Left hindlimb (tissue), 1 donor: ENCODE measurements at places on chromosomes 7 and 10.

GRCh38 chr7:136492366-136492765, 376.1 kb upstream of the CHRM2 start:
- DNase-seq = no peak

GRCh38 chr7:45591101-45591906, 17.1 kb downstream of the ADCY1 start:
- no peak for DNase-seq

DNA sequence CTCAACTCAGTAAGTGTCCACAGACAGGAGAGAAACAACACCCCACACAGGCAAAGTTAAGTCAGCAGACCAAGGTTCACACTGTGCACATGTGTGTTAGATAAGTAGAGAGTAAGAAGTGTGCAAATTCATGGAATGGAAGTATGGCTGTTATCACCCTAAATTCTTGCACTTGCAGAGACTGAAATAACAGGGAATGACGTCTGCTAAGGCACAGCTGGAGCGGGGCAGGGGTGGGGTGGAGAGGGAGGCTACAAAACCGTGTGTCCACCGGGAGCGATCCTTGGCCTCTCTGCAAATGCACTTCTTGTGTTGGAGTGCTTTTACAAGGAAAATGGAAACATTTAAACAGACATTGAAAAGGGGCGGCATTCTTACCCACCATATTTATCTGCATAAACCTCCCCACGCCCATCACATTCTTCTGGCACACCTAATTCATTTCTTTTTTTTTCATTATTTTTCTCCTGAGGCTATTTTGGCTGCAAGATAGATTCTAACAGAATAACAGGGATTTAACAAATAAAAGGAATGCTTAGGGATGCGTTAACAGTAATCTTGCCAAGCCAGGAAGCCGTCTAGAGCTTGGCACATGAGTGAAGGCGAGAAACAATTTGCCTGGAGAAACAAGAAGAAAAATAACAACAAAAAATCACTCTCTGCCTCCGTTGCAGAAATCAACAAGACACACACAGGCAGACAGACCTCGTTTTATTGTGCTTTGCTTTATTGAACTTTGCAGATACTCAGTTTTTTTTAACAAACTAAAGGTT, 30.1 kb downstream of the TNS3 start:
- peak; percentile 84 for DNase-seq

GRCh38 chr10:6181249-6181648, 21.5 kb upstream of the PFKFB3 start:
- no peak for DNase-seq

GRCh38 chr10:72611783-72612182, 14.1 kb downstream of the MICU1 start:
- DNase-seq = no peak

DNA sequence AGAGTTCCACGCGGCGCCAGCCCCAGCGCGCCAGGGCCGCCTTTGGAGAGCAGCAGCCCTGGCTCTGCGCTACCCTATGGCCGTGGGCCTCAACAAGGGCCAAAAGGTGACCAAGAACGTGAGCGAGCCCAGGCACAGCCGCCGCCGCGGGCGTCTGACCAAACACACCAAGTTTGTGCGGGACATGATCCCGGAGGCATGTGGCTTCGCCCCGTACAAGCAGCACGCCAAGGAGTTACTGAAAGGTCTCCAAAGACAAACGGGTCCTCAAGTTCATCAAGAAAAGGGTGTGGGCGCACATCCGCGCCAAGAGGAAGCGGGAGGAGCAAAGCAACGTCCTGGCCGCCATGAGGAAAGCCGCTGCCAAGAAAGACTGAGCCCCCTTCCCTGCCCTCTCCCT, 144.1 kb downstream of the SRPK2 start:
- no peak for DNase-seq

DNA sequence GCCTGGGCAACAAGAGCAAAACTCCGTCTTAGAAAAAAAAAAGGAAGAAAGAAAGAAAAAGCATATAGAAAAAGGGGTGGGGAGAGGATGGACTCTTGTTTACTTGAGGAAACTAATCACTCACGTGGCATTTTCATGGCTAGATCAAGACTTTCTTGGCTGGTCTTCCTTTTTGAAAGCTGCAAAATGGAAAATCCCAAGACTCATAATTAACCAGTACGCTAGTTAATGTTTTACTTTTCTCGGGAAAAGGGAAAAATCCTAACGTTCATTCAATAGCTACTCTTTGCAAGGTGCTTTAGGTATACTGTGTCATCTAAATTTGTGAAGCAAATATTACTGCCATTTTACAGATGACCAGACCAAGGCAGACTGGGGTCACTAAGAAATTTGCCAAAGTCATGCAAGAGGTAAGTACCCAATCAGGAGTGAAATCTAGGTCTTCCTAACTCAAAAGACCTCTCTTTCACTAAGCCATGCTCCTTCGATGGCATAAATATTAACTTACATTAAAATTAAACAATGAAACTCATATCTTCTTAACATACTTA, 24.4 kb downstream of the NAPEPLD start:
- no peak for DNase-seq

- no peak for DNase-seq
Measured at GRCh38 chr10:104317726-104318299, 20.5 kb downstream of the ITPRIP start.

GRCh38 chr10:125023862-125024496, 82.1 kb downstream of the ZRANB1 start:
- no peak for DNase-seq
